ENCODE measurements at places on chromosomes 16 and 17. TPM values are rescaled to one million over a fixed set of nuclear protein-coding genes. Genes with fewer than 3 reads are reported as not detected.
A peak's percentile ranks its signal among the peaks of the same experiment; 100 is the strongest.

DNA sequence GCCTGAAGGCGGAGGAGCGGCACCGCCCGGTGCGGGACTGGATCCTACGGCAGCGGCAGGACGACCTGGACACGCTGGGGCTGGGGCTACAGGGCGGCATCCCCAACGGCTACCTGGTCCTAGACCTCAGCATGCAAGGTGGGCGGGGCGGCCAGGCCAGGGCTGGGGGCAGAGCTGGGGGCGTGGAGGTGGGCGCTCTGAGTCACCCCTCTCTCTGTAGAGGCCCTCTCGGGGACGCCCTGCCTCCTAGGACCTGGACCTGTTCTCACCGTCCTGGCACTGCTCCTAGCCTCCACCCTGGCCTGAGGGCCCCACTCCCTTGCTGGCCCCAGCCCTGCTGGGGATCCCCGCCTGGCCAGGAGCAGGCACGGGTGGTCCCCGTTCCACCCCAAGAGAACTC is 7.9 kb downstream of the MSLN start:
- no peak for DNase-seq

DNA sequence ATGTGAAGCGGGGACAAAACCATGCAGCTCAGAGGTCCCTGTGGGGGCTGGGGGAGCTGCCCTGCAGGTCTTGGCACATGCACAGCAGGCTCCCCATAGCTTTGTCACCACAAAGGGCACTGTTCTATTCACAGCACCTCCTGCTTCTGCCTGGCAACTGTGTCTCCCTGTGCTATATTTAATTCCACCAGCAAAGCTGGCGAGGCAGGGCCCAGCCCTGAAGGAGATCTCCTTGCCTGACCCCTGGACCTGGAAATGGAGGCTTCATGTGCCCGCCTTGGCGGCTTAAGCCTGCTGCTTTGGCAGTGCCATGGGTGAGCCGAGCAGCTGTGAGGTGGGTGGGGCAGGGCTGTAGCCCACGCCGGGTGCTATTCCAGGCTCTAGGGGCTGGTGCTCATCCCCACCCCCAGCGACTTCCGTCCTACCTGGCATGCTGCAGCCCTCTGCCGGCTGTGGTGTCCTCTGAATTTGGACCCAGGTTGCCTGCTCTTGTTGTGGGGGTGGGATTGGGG is 6.8 kb downstream of the LDHD start:
- no peak for DNase-seq

GRCh38 chr16:71504901-71505300 is 15.8 kb upstream of the ZNF19 start:
- DNase-seq: no peak

GRCh38 chr17:80026359-80027042 is 9.2 kb downstream of the TBC1D16 start:
- no peak for DNase-seq

DNA sequence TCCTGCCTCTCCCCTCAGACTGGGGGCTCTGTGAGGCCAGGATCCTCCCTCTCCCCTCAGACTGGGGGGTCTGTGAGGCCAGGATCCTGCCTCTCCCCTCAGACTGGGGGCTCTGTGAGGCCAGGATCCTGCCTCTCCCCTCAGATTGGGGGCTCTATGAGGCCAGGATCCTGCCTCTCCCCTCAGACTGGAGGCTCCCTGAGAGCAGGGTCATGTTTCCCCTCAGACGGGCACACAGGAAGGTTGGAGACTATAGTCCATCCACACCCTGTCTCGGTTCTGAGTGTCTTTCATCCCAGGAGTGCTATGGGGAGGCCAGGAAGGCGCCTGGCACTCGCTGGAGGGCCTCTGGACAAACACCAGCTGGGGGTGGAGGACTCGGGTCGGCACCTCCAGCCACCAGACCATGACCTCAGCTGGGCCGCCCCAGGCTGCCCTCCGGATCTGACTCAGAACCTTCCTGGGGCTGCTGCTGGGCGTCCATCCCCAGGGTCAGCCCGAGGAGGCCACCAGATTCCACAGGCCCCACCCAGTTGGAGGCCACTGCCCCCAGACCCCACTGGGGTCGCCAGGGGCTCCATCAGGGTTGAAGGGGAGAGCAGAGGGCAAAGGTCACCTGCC is 21.9 kb upstream of the DLX4 start:
- DNase-seq: no peak

GRCh38 chr17:37551788-37552187 is 57.4 kb downstream of the SYNRG start:
- DNase-seq: no peak

Gene ZNF750
- polyA plus RNA-seq: 0.38 TPM

DNA sequence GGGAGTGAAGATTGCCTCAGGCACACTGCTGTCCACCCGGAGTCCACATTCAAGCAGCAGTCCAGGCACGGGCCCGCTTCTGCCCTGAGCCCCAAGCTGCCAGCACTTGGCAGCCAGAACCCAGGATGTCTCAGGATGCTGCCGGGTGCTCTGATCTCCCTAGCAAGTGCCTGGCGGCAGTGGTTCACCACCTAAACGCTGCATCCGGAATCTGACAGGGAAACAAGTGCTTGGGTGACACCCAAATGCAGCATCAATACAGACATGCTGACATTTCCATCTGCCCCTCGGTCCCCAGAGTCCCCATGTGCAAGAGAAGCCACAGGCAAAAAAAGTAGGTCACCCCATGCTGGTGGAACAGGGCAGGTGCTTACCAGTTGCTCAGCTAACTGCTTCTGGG is 197.1 kb upstream of the RPL38 start:
- no peak for DNase-seq

DNA sequence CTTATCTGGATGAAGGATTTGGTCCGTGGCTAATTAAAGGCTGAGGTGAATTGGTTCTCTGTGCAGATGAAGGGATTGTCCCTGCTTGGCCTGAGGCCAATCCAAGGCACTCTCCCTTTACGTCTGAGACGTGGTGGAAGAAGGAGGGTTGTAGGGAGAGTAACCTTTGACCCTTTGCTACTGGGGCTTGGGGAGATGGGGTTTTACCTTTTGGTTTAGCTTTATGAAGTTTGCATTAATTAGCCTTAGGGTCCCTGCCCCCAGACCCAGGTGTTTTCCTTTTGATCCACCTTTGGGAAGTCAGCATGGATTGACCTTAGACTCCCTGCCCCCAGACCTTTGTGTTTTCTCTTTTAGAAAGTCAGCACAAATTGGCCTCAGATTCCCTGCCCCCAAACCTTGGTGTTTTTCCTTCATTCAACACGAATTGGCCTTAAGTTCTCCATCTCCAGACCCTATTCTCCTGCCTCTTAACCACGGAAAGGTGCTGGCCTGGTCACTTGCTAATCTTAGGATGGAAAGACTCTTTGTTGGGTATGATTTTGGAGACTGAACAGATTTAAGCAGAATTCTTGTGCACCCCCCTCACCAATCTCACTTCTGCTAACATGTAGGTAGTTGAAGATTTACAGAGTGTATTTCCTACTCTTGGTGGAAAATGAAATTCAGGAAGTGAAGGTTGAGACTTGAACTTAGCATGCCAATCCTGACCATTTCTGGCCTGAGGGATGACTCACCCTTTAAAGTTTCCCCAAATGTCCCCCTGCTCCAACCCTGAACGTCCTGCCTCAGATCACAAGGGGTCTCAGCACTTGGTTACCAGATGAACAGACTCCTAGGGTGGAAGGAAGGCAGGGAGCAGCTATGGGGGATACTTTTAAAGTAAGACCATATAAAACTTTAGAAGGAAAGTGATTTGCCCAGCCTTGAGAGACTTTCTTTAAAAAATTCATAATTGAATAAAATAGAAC is 23.1 kb upstream of the MMD start:
- DNase-seq: no peak

- no peak for DNase-seq
These were observed 150.2 kb upstream of the CACNG5 start for GRCh38 chr17:66684731-66685130.

DNA sequence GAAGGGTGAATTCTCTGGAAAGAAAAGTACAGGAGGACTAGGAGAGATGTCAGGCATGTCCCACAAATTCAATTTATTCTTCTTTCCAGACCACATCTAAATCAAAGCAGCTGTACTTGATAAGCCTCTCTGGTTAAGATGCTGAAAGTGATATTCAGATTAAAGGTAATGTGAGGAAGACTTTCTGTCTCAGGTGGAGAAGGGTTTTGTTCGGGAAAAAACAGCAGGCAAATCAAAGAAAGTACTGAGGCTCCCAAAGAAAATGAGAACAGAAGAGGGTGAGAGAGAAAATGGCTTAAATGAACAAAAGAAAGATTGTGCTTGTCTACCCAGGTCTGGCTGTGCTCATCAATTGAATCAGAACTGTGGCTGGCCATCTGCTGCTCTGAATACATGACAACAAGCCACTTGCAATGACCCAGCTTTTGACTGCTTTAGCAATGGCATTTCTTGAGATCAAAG is 55.6 kb downstream of the MMD start:
- no peak for DNase-seq

Gene TBC1D3C
- not detected for polyA plus RNA-seq

Gene CFAP97D1
- 0.03 TPM for polyA plus RNA-seq

Gene PIPOX
- 2.1 TPM for polyA plus RNA-seq

Gene IRX5
- polyA plus RNA-seq: 36.7 TPM

DNA sequence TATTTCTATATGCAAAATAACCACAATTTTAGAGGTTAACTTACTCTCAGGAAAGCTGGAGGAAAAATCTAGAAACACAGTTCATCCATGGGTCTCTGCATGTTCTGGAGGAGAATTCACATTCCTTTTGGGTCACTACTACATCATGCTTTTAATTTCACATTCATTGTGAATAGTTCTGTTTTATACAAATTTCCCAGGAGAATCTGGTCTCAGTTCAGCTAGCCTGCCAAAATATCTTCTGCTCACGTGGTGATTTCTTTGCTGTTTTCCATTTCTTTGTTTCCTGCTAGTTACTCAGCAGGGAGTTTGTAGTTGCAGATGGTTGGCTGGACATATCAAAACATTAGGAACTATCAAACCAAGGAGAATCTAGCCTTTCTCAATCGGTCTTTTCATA is at the start of gene ABCA9:
TSS of gene ABCA9 (minus strand) at position 106 of the 400 bp plus-strand sequence. CDS start 9,801 bp downstream, outside the sequence.
- DNase-seq: no peak

DNA sequence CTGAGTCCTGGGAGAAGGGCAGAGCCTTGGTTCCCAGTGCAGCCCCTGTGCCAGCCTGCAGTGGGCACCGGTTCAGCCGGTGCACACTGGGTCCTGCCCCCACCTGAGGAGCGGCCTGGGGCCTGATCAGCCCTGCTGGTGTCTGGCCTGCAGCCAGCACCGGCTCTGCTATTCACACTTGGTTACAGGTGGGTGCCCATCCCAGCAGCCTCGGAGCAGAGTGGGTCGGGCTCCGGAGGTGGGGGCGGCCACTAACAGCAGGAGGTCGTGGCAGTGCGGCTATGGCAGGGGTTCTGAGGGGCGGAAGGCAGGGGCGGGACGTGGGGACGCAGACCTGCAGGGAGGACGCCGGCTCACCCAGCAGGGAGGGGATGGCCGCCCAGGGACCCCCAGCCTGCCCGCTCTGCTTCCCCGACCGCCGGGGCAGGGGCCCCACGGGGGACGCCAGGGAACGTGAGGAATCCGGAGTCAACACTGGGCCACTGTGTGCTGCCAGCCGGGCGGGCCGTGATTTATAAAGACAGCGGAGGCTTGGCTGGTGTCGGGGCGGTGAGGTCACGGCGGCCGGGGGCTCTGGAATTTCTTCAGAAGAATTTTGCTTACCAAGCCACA is 20.3 kb downstream of the METRNL start:
- DNase-seq: no peak

- DNase-seq: no peak
These were observed 4.1 kb downstream of the MGAT5B start for GRCh38 chr17:76872221-76872873.

DNA sequence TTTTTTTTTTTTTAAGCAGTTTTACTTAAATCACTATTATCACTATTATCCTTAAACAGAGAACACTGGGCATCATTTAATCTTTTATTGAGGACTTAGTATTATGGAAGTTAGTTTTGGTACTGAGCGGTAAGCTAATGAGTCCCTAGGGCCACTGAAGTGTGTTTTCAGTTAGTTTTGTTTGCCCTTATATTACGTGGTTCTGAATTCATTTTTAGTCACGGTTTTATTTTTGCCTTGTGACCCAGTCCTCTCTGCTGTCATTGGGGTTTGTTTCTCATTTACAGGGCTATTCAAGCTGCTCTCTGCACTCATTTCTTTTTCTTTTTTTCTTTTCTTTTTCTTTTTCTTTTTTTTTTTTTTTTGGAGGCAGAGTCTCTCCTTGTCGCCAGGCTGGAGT is 17.3 kb downstream of the RABEP1 start:
- DNase-seq: no peak

- no peak for DNase-seq
These were observed 60.2 kb downstream of the CMC2 start for GRCh38 chr16:80946481-80946880.

DNA sequence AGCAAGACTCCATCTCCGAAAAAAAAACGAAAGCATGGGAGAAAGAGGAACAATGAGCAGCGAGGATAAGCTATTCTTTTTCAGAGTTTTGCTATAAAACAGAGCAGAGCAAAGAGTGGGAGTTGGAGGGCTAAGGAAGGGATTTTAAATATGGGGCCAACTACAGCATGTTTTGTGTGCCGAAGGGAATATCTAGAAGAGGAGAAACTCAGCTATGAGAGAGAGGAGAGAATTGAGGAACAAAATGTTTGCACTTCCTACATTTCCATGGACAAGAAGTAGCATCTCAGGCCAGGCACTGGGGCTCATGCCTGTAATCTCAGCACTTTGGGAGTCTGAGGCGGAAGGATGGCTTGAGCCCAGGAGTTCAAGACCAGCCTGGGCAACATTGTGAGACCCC is 13.1 kb upstream of the GRB2 start:
- no peak for DNase-seq

Gene NAGPA
- 10.6 TPM for polyA plus RNA-seq

Gene CRHR1
- not detected for polyA plus RNA-seq

DNA sequence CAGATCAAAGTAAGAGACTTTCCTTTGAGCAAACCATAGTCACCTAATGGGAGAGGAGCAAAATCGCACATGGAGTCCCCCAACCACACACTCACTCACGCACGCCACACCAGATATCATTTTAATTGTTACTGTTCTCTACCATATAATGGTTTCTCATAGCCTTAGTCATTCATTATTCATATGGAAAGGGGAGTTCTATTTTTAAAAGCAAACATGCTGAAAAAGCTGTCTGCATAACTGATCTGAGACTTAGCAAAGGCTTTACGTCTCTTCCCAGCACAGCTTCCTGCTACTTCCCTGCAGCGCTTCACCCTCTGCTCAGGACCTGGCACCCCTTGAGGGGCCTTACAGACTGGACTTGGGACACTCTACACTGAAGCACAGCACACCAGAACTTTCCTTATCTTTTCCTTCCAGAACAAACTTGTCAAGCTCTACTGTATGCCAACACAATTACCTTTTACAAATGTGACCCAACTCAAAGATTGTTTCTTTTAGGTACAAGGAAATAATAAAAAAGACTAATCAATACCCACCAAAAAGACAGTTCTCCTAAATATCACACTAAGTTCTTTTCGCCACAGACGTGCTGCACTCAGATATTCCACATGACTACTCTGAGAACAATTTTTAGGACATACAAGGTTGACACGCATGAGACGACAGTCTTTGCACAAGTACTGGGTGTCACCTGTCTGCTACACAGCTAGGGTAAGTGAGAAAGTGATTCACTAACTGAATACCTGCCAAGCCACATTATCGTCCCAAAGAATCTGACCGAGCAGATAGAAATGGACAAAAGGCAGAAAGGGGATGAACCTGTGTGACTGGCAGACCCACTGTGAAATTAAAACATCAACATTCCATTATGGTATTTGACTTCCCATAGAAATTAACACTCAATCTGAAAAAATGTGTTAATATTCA is 21.5 kb downstream of the SRP68 start:
- no peak for DNase-seq

- peak; percentile 47 for DNase-seq
These were observed 3.7 kb upstream of the MYL4 start for GRCh38 chr17:47205419-47205963.

- DNase-seq: no peak
These were observed 30.2 kb downstream of the XPO6 start for GRCh38 chr16:28181515-28181914.
